MCF 10A (cell line): ENCODE measurements at places on chromosomes 12 and 14.

DNA sequence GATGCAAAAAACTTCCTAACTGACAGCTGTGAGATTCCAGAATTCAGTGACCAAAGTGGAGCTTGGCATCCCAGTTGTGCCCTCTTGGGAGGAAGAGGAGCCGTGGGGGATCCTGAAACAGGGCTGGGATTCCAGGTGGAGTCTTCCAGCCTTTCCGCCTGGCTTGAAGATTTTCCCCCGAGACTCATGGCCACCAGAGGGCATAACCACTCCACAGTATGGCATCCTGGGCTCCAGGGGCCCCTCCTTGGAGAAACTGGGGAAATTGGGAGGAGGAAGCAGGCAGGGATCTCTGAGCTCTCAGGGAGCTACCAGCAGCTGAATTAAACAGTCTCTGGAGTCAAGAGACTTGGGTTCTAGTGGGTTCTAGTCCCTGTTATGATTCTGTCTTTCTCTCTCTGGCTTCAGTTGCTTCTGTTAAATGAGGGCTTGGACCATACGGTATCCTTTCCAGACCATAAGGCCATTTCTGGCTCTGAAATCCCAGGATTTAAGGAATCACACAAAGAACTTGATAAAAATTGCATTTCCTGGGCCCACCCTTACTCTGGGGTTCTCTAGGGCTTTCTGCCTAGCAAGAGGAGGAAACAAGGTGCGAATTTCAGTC lies 2.6 kb upstream of the TAMALIN start:
- peak; percentile 60 for DNase-seq

DNA sequence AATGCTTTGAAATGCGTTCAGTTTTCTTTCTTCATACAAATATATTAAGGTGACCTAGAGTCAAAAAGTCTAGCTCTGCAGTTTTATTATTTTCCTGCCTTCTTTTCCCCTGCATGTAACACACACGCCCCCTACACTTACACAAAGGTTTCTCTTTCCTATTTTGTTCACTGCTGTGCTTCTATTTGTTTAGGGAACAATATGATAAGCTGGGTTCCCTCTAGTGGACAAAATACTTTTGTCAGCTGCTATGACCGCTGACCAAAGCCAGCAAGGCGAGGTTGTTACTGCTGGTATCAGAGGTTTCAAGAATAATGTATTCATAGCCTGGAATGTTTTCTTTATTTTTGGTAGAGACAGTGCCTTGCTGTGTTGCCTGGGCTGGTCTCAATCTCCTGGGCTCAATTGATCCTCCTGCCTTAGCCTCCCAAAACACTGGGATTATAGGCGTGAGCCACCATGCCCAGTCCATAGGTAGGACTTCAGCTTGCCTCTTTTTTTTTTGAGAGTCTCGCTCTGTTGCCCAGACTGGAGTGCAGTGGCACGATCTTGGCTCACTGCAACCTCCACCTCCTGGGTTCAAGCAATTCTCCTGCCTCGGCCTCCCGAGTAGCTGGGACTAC lies 33.4 kb downstream of the FNTB start:
- DNase-seq: peak; percentile 51

- no peak for DNase-seq
These were observed 48.4 kb downstream of the CACNA2D4 start for GRCh38 chr12:1870086-1870485.

- no peak for DNase-seq
These were observed 5.6 kb downstream of the MYL6 start for GRCh38 chr12:56163533-56164344.

DNA sequence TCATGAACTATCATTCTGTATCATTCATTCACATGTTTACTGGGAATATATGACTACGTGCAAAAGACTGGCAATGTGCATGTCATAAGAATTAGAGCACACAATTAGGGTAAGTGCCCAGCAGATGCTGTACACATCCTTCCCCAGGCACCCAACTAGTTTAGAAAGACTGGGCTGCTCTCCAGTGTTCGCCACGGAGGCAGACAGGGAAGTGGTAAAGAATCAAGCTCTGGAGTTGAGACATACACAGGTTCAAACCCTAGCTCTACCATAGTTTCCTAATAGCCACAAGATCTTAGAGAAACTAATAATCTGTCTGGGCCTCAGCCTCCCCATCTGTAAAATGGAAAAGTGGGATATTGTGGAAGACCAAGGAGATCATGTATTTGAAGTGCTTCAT lies 6.8 kb downstream of the TMCC3 start:
- peak; percentile 18 for DNase-seq

DNA sequence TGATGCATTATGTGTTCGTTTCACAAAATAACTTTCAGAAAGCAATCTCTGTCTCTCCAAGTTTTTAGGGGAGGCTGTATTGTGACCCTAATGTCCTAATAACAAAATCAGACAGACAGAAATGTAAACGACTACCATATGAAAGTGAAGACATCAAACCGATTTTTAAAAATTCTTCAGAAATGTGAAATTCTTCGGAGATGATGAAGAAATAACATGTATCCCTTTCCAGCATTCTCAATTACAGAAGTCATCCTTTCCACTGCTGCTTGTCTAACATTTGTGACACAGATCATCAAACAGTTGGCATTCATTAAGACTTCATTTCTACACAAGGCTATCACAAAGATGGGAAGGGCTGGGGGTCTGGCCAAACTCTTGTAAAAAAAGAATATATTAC lies 41.0 kb downstream of the DMAC2L start:
- DNase-seq: no peak

DNA sequence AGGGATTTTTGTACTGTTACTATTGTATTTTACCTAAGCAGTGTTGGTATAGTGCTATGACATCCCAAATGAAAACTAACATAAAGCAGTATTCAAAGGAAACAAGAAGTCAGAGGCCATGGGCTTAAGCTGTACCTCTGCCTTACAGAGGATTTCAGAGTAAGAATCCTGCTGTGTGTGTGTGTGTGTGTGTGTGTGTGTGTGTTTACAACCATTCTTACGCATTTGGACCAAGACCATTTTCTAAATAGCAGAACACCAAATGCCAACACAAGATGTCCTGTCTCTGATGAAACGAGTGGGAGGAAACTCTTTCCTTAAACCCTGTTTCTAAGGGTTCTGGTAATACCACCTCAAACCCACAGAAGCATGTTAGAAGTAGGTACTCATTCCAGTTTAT lies 64.4 kb downstream of the PPP1R36 start:
- DNase-seq: no peak

- no peak for DNase-seq
These were observed 12.1 kb upstream of the ESPL1 start for GRCh38 chr12:53255996-53256395.

GRCh38 chr14:24430682-24431568 lies 1.2 kb downstream of the KHNYN start:
- peak; percentile 29 for DNase-seq

DNA sequence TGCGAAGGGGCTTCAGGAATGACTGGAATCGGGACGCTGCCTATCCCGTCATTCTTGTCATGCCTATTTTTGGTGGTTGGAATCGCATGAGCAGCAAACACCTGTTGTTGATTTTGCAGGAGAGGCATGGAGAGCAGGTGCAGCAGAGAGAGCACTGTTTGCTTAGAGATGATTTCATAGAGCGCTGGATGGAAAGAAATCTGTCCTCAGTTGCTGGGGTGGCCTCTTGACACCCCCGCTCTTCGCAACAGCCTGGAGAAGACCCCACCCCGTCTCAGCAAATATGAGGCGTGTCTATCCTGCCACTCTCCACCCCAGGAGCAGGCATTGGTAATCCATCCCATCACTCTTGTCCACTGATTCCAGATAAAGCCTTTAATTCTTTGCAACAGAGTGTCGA lies 19.3 kb upstream of the NCOR2 start:
- no peak for DNase-seq

- peak; percentile 95 for DNase-seq
These were observed 1.1 kb upstream of the HDAC7 start for GRCh38 chr12:47820631-47821345.

GRCh38 chr12:54603173-54603814 lies 14.8 kb upstream of the PPP1R1A start:
- DNase-seq: peak; percentile 78

DNA sequence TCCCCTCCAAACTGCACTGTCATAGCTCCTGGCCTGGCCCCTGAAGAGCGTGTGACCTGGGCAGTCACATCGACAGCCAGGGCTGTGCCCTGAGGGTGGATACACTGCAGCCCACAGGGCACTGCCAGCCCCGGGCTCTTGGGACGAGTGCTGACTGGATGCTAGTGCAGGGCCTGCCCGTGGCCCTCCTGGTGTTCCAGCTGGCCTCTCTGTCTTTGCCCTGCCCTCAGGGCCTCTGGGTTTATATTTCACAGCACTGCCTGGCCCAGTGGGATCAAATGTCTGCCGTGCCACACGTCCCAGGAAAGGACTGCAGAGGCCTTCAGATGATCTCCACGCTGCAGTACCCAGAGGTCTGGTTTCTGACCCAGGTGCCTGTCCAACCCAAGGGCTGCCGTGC lies 10.1 kb upstream of the CCDC197 start:
- DNase-seq: peak; percentile 11

GRCh38 chr12:74890237-74890599 lies 319.4 kb downstream of the KCNC2 start:
- DNase-seq: peak; percentile 82

DNA sequence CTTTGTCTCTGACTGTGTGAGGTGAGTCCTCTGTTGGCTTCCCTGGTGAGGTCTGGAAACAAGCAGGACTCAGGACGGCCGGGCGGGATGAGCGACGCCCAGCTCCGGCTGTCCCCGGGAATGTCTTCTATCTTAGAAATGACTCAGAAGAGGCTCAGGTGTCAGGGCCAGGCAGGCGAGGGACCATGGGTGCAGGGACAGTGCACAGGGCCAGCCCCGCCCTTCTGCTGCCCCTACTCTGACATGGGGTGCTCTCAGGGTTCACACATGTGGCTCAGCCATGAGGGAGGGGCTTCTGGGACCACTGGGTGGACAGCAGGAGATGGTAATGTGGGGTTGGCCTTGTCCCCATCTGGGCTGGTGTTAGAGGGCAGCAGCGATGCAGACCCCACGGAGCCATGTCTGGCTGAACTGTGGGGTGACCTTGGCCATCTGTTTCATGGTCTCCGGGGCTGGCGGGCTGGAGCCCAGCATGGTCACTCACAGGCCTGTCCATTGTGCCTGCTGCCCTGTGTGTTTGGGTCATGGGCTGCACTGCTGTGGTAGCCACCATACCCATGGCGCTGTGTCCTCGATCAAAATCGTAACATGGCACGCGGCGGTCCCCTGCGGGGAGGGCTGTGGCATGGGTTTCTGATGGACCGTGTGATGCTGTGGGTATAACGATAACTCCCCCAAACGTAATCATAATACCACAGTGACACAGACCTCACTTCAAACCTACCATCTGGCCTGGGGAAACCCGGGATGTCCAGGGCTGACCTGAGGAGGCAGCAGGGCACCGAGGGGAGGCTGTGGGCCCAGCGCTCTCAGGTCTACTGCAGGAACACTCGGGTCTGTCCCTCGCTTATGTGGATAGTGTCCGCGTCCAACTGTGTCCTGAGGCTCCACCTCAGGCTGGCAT lies 368.8 kb downstream of the TMEM121 start:
- DNase-seq: no peak

DNA sequence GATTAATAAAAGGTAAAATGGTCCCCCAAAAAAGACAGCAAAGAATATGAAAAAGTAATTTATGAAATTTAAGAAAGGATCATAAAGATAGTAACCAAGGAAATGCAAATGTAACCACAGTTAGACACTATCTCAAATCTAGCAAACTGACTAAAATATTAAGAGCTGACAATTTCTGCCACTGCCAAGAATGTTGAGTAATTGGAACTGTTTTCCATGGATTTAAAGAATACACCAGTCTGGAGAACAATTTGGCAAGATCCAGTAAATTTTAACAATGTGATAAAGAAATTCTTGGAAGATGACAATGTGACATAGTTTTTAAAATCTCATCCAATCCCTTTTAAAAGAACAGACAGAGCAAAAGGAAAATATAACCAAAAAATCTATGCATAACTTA lies 798.0 kb upstream of the MGAT4C start:
- no peak for DNase-seq

GRCh38 chr12:2395354-2395977 lies 342.7 kb downstream of the CACNA1C start:
- peak; percentile 59 for DNase-seq

GRCh38 chr12:94445662-94446061 lies 14.0 kb downstream of the CEP83 start:
- peak; percentile 49 for DNase-seq

DNA sequence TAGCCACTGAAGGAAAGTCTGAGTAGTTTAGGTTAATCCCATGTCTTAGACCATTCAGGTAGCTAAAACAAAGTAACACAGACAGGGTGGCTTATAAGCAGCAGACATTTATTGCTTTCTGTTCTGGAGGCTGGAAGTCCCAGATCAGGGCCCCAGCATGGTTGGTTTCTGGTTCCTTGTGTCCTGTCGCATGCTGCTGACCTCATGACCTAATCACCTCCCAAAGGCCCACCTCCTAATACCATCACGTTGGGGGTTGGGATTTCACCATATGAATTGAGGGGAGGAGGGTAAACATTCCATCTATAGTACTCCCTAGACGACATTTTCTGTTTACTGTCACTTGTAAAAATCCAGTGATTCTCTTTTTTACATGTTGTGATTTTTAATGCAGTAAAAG lies 148.6 kb downstream of the FBXL14 start:
- DNase-seq: no peak

DNA sequence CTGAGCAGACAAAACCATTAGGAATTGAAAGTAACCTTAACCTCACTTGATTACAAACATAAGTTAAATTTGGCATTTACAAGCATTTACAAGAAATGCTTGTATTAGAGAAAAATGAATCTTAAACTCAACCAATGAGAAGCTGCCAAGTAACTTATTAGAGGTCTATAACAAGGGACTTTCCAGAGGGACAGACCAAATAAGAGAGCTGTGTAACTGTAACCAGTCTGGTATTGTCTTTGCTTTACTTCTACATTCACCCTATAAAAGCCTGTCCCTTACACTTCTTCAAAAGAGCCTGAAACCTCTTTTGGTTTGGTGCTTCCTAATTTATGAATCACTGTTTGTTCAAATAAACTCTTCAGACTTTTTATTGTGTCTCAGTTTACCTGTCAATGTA lies 450.0 kb upstream of the FAR2 start:
- DNase-seq: no peak

- DNase-seq: peak; percentile 27
These were observed 16.4 kb downstream of the ARID2 start for GRCh38 chr12:45745861-45746277.

DNA sequence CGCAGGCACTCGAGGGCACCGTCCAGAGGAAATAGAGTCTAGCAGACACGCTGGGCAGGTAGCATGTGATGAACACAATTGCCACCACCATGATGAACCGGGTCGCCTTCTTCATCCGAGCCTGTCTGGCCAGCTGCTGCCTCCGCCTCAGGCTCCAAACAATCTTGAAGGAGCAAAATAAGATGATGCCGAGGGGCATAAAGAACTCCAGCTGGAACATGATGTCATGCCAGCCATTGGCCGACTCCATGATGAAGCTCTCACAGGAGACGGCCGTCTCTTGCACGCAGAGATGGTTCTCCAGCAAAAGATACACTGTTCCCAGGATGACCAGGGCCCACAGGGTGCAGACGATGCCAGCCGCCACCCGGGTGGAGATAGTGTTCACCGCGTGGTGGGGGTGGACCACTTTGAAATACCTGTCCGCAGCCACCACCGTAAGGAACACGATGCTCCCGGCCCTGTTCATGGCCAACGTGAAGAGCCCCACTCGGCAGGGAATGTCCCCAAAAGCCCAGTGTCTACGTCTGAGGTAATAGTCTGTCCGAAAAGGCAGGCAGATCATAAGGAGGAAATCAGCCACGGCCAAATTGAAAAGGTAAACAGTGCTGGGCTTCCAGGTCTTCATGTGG lies 945 bp downstream of the HCAR1 start:
- DNase-seq: no peak
